ENCODE measurements at places on chromosomes 2 and 18. TPM values are rescaled to one million over a fixed set of nuclear protein-coding genes. Genes with fewer than 3 reads are reported as not detected.
A peak's percentile ranks its signal among the peaks of the same experiment; 100 is the strongest.

KCNE4 gene
- total RNA-seq = 0.34 TPM

- no peak overlapping the region for H3K27ac ChIP-seq
- no peak overlapping the region for H3K4me3 ChIP-seq
- no peaks in the 10 kb centered on the region for H3K4me1 ChIP-seq
- no peak for DNase-seq
These were observed 239.6 kb downstream of the TDRD15 start for GRCh38 chr2:21363364-21363763.

OSBPL1A gene
- total RNA-seq = 27.7 TPM

- peaks cover 14% of the 10 kb centered on the region for H3K4me1 ChIP-seq
- H3K36me3 ChIP-seq = peaks cover 2% of the 10 kb centered on the region
- DNase-seq = peak; percentile 27
- H3K27ac ChIP-seq = peak overlapping the region; percentile 69
- peak overlapping the region; percentile 82 for H3K4me3 ChIP-seq
These were observed 745 bp downstream of the MSH2 start for GRCh38 chr2:47403609-47404193.

GRCh38 chr2:231926180-231926741, at the start of gene NPPC:
NPPC (minus strand) TSS chr2:231926396; CDS start chr2:231926249, 147 bp downstream.
- H3K27me3 ChIP-seq = peaks cover 59% of the 10 kb centered on the region
- DNase-seq = peak; percentile 45
- H3K36me3 ChIP-seq = no peaks in the 10 kb centered on the region

Measured in astrocyte (in vitro differentiated cells and primary cell).